ENCODE measurements at places on chromosomes 7 and 10. TPM values are rescaled to one million over a fixed set of nuclear protein-coding genes. Genes with fewer than 3 reads are reported as not detected.

The PON1 gene
- not detected for total RNA-seq

The POM121C gene
- total RNA-seq, result 6.2 TPM

The ANKRD61 gene
- total RNA-seq, result not detected

The AGMO gene
- 0.22 TPM for total RNA-seq
